ENCODE measurements at places on chromosomes 4 and X.

DNA sequence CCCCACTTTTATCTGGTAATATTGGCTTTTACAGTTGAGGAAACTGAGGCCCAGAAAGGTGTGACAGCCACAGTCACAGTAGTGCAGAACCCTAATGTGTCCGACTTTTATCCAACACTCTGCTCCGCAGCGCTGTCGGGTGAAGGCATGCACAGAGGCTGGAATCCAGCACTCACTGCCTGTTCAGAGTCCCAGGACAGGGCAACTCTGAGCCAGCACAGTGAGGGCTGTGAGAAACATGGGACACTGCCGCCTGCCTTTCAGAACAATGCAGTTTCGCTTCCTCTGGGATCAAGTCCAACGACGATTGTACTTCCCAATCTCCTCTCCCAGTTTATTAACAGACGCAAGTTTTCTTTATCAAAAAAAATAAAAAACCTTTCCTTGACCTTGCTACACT, 41.9 kb upstream of the PDGFRA start:
- no peak for DNase-seq

- DNase-seq, result no peak
Measured at GRCh38 chrX:78769946-78770345, 22.4 kb downstream of the LPAR4 start.

DNA sequence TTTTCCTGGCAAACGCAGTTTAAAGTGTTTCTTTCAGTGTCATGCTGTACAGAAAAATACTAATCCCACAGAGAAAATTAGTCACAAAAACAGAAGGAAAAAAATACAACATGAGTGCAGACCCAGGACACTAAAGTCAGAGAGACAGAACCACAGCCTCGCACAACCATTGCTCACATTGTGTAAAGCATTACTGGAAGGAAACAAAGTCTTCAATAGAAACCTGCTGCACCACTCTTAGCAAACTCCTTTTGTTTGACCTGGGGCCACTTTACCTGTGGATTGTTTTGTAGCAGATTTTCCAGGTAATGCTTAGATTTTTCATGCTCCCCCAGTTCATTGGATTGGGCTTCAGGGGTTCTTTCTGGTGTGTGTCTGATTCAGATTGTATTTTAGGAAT, 131.8 kb upstream of the TMLHE start:
- DNase-seq, result no peak

GRCh38 chrX:24526616-24527015, 61.5 kb downstream of the PDK3 start:
- no peak for DNase-seq

DNA sequence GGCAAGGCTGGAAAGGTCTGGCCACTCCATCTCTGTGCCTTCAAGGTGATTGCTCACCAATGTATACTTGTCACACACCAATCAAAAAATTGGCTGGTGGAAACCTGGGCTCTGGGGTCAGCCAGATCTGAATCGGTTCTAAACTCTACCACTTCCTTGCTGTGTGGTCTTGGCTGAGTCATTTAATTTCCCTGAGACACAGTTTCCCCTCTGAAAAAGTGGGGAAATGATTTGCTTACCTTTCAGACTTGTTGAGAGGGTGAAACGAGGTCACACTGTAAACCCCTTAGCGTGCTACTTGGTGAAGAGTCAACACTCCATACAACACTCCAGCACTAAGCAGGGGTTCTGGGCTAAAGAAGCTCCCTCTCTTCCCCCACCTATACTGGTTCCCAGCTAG, 252.3 kb upstream of the ZIC3 start:
- DNase-seq, result no peak

- no peak for DNase-seq
Measured at GRCh38 chr4:144611850-144612249, 34.1 kb upstream of the HHIP start.

DNA sequence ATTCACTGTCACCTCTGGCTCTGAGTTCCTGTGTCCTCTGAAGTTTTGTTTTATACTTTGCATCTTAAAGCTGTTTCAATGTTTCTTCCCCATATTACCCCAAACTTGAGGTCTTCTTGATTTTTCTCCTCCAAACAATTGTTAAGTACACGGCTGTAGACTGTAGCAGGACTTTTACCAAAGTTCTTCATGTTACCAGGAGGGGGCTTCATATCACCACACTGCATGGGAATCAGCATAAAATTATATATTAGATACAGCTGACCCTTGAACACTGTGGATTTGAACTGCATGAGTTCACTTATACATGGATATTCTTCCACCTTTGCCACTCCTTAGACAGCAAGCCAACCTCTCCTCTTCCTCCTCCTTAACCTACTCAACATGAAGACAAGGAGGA, 56.6 kb downstream of the SPATA18 start:
- DNase-seq, result no peak

- no peak for DNase-seq
Measured at GRCh38 chr4:114257501-114257900, 278.1 kb upstream of the ARSJ start.

DNA sequence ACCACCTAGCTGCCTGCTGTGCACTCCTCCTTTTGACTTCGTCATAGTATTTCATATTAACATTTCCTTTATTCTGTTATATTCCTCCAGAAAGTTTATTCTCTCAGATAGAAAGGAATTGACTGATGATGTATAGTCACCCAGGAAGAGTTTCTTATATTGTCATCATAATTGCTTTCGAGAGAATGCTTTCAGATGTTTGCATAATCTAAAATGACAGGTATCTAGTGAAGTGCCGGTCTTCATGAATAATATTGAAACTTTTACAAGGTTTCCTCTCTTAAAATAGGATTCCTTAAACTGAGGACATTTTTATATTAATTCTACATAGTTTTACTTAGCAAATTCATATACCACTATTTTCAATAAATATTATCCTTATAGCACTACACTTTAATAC, 10.1 kb downstream of the SEC24D start:
- no peak for DNase-seq

DNA sequence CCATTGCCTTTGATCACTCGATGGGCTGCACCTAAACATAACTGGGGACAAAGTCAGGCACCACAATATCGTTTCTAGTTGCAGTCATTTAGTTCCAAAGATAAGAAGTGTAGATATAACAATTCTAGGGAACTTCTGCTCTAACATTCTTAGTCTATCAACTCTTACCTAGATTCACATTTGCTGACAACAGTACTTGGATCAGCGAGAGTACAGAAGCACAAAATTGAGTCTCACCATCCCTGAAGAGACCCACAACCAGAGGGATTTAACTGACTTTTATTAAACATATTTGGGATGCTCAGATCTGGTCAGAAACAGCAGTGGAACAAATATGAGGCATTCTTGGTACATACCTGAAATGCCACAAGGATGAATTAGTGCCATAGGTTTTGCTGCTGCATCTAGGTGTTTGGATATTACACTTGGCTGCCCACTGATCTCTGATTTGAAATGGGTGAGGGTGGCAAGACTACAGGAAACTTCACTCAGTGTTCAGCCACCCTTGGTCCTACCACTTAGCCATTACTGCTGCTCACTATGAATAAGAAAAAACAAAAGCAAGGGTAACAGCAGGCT, 28.9 kb upstream of the HUWE1 start:
- no peak for DNase-seq

DNA sequence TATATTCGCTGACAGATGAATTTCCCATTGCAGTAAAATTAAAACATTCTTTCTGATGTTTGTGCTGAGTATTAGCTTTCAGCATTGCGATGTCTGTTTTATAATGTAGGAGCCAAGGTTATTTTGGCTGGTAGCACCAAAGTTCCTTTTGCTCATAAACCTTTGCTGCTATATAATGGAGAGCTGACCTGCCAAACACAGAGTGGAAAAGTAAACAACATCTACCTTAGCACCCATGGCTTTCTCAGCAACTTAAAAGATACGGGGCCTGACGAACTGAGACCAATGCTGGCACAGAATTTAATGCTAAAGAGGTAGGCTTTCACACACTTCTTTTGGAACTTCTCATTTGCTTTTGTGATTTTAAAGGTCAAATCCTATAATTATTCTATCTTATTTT, 46.0 kb downstream of the WDR19 start:
- no peak for DNase-seq

GRCh38 chr4:80471756-80472155, 136.2 kb downstream of the CFAP299 start:
- DNase-seq, result peak; percentile 8

GRCh38 chrX:18877469-18877868, 106.4 kb downstream of the PHKA2 start:
- no peak for DNase-seq

DNA sequence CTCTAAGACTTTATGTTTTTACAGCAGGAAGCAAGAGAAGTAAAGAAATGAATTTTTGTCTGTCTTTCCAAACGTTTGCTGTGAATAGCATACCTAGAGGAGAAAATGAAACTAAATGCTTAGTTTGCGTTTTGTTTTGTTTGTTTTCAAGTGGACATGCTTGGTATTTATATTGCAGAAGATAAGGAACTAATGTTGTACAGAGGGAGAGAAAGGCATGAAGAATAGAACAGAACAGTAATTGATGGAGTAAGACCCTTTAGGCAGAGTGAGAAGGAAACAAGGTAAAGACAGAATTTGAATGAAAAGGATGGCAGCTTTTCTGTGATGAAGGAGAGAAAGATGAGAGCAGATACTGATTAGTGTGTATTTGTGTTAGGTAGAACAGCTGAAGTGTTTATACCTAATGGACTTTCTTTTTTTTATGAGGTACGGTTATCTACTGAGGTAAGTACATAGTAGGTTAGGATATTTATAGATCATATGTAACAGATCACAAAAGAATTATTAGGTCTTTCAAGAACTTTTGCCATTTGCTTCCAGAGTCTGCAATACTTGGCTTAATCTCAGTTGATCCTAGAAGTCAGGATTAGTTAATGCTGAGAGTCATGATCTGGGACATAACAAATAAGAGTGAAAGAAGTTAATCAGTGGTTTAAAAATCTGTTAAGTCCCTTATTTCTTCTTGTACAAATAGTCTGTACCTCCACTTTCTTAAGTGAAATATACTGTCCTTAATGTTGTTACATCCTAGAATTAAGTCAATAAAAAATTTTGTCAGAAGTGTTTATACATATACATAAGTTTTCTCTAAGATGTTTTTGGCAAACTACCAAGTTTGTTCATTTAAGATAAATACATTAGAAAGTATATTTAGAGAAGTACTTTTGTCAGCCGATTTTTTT, 36.8 kb downstream of the FABP2 start:
- no peak for DNase-seq

- peak; percentile 2 for DNase-seq
Measured at GRCh38 chr4:61911313-61911756, 711.2 kb downstream of the ADGRL3 start.

- DNase-seq, result peak; percentile 54
Measured at GRCh38 chr4:54784161-54784671, 126.5 kb downstream of the KIT start.

DNA sequence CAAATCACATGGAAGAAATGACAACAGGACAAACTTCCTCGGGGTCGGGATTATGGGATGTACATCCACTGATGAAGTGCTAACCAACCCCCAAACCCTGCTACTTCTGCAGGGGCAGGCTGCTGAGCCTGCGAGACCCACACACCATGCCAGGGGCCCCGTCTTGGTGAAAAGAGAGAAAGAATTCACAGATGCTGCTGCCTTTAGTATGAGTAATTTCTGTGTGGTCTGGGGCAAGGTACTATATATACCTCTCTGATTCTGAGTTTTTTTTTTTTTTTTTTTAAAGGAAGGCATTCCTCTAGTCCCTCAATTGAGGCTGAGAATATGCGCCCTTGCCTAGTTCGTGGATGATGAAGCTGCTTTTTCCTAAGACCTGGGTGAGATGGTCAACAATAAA, 24.8 kb downstream of the PDHA1 start:
- no peak for DNase-seq

GRCh38 chrX:72368796-72369195, 63.1 kb upstream of the CITED1 start:
- no peak for DNase-seq

Data from astrocyte of the cerebellum (primary cell).